NCI-H2081 treated with DMSO at 0.1 percent for 48 hours (cell line): ENCODE measurements at places on chromosomes 6 and 20.

DNA sequence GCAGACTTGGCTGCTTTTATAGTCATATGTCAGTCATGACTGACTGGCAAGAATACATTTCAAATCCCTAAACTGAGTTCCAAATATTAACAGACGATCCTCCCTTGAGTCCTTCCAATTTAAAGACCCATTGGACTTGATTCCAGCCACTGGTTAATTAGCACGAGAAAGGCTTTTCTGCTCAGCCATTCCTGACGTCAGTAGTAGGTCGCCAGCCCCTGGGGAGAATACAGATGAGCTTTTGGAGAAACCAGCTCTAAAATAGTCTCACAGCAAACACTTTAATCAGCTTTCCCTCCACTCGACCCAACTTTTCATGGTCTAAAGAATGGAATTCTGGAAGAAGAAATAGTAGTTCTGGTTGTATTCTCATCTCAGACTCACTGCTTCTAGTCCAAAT is 91.6 kb downstream of the SLC22A3 start:
- no peak for DNase-seq

GRCh38 chr6:123962508-123962907 is 158.8 kb downstream of the NKAIN2 start:
- peak; percentile 91 for DNase-seq

DNA sequence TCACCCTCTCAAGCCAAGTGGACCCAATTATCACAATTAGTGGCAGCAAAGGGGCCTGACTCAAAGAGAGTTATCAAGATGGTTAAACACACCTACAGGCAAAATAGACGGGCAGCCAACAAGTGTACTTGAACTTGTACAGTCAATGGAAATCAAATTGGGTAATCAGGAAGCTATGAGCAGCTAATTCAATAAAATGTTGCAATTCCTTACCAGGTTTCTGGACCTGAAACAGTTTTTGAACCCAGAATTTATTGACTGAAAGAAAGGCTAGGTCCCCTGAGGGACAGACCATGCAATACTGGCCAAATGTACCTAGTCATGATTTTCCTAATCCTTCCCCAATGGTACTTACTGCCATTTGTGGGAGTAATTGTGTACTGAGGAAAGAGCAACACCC is 679.8 kb downstream of the EPM2A start:
- no peak for DNase-seq

GRCh38 chr6:336159-337114 is 44.1 kb downstream of the DUSP22 start:
- no peak for DNase-seq
